Hypothalamus (tissue), 51 donors: ENCODE measurements at places on chromosomes 4 and X.

GRCh38 chr4:94345266-94345665 is 2.6 kb upstream of the HPGDS start:
- DNase-seq, result no peak

DNA sequence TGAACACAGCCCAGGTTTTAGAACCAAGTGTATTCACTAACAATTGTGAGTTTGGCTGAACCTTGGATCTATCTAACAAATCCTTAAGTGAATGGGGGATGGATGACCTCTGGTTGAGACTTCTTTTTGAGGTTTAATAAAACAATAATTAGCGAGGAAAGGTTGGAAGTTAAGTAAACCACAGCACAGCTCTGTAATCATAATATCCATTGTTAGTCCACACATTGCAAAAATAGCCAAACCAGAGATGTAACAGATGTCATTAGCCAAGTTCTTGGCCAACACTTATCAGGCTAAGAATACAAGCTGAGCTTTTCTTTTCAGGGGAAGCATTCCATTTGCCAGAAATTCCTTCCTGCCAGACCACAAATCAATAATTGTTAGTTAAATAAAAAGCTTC is 59.1 kb downstream of the FREM3 start:
- DNase-seq, result no peak

- no peak for DNase-seq
Measured at GRCh38 chrX:112704187-112704586, 24.4 kb upstream of the LHFPL1 start.

DNA sequence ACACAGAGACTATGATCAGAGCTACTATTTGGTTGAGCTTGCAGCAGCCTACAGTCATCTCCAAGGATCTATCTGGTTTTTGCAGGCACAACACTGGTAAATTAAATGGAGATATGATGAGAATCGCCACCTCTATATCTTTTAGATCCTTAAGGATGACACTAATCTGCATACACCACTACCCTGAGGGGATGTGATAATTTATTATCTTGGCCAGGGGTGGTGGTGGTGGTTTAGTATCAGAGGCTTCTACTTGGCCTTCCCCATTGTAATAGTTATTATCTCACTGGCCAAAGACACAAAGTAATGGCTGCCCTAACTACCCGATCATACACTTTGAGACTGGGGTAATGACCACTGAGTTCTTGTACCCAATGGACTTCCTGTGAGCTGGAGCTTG is 21.2 kb downstream of the CCDC160 start:
- DNase-seq, result no peak

DNA sequence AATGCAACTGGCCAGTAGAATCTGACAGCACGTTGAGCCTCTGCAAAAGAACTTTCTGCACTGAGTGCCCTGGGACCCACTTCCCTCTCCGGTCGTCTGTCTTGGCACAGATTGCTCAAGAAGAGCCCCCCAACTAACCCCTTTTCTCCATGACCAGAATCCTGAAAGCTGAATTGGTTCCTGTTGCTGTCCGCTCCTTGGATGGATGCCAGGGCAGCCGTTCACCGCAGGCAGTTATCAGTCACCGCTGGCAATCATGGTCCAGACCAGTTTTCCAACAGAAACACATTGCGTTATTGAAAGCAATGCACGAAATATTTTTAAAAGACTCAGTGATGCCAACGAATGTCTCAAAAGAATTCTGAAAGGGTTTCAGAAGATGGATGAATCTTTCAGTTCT is 733.7 kb upstream of the FRG1 start:
- DNase-seq, result no peak

- peak; percentile 60 for DNase-seq
Measured at GRCh38 chrX:153592966-153593688, 5.8 kb downstream of the CCNQ start.

DNA sequence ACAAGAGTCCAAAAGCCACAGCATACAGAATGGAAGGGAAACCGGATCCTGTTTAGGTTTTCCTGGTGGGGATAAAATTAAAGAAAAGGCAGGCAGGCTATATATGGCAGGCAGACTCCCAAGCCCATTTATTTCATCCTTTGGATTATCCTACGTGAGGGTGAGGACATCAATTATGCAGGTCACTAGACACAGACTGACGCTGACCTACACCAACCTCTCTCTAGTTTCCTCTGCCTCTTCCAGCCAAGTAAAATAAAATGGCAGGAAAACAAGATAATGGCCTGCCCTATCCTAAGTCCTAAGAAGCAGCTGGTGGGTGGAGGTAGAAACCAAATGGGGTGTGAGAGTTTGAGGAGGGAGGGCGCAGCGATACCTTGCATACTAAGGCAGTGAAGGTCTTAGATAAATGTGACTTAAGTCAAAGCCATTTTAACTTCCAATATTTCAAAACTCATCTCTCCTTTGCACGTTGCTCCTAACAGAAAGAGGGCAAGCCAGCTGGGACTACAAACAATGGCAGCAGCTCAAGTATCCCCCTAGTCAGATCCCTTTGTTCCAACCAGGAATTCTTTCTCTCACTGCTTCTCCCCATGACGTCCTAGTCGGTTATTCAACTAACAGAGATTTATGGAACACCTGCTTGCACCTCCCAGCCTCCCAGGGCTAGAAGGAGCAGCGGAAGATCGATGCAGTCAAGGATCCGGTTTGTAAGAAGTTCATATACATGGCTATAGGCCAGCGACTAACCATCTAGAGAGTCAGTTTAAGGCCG is 72.8 kb downstream of the IRF2 start:
- no peak for DNase-seq

GRCh38 chr4:38832206-38832605 is 24.4 kb downstream of the TLR6 start:
- no peak for DNase-seq

GRCh38 chrX:148871422-148872160 is 371.2 kb downstream of the AFF2 start:
- no peak for DNase-seq

DNA sequence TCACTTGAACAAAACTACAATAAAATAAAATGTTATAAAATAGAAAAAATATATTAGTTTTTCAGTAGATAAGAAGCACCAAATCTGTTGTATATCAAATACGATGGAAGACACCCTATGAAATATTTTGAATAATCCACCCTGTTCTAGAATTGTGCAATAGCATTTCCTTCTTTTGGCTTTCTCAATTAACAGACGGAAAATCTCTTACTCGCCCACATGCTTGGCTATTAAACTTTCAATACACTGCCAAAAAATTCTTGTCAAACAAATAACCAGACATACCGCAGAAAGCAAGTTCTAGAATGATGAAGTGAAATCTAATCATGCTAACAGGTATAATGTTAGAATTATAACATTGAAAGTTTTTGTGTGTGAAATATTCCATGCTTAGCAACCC is 671.6 kb upstream of the SLIT2 start:
- DNase-seq, result no peak

GRCh38 chrX:17633546-17633945 is 103.7 kb upstream of the SCML1 start:
- no peak for DNase-seq

DNA sequence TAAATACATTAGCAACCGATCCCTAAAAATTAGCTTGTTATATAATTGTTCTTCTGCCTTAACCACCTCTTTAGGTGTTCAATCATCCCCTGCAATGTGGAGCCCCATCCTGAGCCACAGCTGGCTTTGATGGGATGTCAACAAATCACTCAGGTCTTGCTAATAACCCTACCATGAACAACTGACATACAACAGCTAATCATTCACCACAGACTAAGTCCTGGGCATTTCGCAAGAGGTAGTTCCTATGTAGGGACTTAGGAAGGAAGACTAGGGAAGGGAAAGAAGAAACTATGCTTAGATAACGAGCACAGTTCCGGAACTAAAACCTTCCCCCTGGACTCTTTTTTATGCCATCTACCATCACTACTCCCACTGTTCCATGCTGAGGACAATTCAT is 63.6 kb upstream of the PTCHD1 start:
- DNase-seq, result no peak

GRCh38 chr4:53478671-53479456 is 101.4 kb downstream of the FIP1L1 start:
- no peak for DNase-seq

GRCh38 chr4:163816494-163816893 is 322.0 kb downstream of the TMA16 start:
- DNase-seq, result no peak

GRCh38 chrX:121146059-121146628 is 98.7 kb downstream of the GLUD2 start:
- no peak for DNase-seq

GRCh38 chrX:122113896-122114295 is 1066.5 kb downstream of the GLUD2 start:
- DNase-seq, result no peak

DNA sequence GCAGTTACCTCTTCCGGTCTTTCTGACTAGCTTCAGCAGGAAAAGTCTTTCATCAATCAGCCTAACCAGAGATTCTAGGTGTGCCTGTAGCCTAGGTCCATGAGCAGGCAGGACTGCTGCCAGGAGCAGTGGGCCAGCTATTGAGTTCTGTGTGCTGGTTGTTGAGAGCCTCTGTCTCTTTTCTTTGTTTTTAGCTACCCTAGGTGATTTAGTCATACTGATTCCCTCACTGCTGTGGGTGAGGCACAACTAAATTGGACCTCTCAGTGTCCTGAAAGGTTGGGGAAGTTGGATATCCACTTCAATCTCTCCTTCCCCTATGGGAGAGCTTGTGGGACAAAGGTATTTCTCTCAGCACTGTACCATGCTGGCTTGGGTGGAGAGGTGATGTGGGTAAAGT is 354.9 kb downstream of the GPAT3 start:
- no peak for DNase-seq

DNA sequence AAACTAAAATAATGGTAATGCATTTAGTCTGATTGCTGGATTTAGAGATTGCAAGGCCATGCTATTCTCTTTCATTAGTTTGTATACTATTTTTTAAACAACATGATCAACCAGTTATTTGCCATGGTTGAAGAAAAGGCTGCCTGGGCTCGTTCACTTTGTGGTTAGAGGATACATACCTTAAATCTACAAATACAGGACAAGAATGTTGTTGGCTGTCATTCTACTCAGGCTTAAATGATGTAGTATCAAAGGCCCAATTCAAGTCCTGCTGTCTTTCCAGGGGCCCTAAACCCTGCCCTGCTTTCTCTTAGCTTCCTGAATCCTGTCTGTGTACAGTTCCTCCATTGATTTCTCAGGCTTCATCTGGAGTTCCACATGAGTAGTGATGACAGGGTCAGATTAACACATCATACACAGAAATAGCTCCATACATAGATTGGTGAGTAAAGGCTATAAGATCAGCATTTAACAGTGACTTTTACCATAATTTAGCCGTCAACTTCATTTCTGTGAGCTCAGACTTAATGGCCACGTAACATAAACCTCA is 114.9 kb upstream of the GPRIN3 start:
- DNase-seq, result no peak

DNA sequence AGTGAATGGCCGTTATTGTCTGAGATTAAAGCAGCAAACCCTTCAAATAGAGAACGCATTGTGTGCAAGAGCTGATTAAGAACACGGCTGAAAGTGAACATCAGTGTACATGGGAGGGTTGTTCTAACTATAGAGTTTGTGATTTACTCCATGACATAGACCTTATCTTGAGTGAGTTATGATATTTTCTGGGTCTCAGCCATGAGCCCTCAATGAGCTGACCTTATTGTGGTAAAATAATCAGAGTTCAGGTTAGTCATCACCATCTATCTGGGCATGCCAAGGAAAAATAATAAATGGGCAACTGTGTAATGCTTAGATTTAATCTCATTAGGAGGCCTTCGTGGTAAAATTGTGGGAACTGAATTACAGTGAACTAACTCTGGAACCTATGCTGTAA is 33.2 kb upstream of the CLDN24 start:
- DNase-seq, result no peak

GRCh38 chrX:30504309-30504708 is 73.3 kb downstream of the TASL start:
- DNase-seq, result no peak

- DNase-seq, result no peak
Measured at GRCh38 chr4:104869831-104870230, 276.8 kb upstream of the TET2 start.

- DNase-seq, result no peak
Measured at GRCh38 chr4:79759793-79760192, 313.2 kb downstream of the ANTXR2 start.

- DNase-seq, result peak; percentile 48
Measured at GRCh38 chrX:24025741-24026403, 1.1 kb downstream of the KLHL15 start.

DNA sequence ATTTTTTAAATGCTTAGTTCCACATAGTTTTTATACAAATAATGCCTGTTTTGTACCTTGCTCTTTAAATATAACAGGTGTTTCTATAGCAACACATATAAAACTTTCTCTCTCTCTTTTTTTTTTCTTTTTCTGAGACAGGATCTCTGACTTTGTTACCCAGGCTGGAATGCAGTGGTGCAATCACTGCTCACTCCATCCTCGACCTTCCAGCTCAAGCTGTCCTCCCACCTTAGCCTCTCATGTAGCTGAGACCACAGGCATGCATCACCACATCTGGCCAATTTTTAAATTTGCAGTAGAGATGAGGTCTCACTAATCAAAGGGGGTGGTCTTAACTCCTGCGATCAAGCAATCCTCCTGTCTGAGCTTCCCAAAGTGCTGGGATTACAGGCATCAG is 18.3 kb upstream of the SULT1E1 start:
- no peak for DNase-seq

DNA sequence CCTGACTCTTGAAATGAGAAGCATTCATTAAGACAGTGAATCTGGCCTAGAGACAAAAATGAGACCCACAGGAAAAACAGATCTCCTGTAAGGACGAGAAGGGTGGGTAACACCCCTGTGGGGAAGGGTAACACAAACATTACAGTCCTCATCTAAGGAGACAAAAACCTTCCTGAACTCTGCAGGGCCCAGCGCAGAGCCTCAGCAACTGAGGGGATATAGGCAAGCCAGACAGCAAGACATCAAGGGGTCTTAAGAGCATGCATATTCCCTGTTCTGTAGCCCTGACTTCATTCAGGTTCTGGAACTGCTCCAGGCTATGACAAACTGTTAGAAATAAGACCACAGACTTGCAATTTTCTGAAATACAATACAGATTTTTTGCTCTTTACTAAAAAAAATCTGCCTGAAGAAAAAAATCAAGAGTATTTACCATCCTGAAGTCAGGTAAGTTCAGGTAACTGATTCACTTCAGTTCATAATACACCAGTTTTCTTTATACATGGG is 15.5 kb downstream of the COX18 start:
- DNase-seq, result no peak

GRCh38 chr4:153634738-153635353 is 49.2 kb upstream of the TLR2 start:
- no peak for DNase-seq
